NCI-H526 (cell line): ENCODE measurements at places on chromosomes 5 and 9.
A peak's percentile ranks its signal among the peaks of the same experiment; 100 is the strongest.

GRCh38 chr5:169128679-169129078, 172.3 kb downstream of the SLIT3 start:
- no peak for DNase-seq

DNA sequence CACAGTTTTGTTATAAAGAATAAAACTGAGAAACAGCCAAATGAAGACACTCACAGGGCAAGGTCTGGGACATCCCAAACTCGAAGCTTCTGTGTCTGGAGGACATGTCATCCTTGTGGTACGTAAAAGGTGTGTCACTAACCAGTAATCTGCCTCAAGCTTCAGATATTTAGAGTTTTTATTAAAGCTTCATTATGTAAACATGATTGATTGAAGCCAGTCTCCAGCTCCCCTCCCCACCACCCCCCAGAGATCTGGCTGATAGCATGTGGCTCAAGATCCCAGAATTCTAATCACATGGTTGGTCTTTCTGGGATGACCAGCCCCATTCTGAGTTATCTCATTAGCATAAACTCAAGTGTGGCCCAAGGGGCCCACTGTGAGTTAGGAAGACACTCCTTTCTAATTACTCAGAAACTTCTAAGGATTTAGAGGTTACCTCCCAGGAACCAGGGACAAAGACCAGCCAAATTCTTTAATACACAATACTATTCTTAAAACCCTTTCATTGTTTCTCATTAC, 31.4 kb upstream of the ERAP1 start:
- no peak for DNase-seq

DNA sequence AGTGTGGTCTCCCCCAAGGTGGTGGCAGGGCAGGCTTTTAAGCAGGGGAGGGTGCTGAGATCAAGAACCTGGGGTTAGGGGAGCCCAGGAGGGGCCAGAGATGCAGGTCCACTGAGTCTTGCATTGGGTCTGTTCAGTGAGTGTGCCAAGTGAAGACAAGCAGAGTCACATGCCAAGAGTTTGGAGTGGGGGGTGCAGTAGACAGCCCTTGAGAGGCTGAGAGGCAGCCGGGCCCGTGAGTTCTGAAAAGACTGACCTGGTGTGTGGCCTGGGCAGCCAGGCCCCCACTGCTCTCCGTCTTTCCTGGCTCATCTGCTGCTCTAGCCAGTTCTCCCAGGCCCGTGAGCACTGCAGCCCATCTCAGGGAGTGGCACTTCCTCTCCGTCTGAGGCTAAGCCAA, 120.0 kb downstream of the DAB2IP start:
- no peak for DNase-seq

DNA sequence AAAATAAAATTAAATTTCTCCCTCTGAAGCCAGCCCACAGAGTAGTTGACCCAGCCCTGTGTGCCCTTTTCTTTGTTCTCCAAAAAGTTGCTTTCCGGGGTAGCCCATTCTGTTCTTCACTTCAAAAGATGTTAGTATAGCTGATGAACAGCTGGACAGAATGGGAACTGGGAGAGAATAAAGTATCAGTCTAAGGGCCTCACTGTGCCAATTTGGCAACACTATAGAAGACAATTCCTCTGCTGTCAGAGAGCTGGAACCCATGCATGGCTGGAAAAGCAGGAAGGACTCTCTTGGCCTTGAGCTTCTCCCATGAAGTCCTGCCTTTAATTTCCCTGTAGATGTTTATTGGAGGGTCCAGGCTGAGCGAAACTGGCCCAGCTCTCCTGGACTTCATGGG, 11.0 kb upstream of the TNFSF8 start:
- DNase-seq: no peak

GRCh38 chr9:89495824-89496560, 1.9 kb downstream of the SEMA4D start:
- no peak for DNase-seq

DNA sequence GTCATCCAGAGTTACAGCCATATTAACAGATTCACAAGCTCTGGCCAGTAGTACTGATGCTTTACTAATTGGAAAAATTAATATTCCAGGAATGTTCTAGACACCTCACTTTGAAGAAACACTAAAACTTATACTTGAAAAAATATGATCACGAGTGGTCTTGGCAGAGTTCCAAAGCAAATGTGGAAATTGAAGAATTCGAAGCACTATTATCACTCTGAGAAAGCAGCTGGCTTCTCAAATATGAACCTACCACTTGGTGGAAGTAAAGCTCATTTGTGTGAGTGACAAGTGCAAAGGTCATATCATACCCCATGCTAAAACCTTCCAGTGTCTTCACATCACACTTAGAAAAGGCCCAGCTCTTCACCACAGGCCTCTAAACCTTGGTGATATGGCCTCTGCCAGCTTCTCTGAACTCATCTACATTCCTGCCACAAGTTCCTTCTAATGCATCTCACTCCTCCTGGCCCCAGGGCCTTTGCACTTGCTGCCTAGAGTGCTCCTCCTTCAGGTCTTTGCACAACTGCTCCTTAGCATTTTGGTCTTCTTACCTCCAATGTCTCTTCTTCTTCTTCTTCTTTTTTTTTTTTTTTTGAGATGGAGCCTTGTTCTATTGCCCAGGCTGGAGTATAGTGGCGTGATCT, 175.7 kb upstream of the SMIM23 start:
- DNase-seq: no peak

- no peak for DNase-seq
Measured at GRCh38 chr9:82206490-82206889, 217.9 kb downstream of the SPATA31D1 start.

- no peak for DNase-seq
Measured at GRCh38 chr5:116032991-116033390, 719 bp downstream of the ARL14EPL start.

DNA sequence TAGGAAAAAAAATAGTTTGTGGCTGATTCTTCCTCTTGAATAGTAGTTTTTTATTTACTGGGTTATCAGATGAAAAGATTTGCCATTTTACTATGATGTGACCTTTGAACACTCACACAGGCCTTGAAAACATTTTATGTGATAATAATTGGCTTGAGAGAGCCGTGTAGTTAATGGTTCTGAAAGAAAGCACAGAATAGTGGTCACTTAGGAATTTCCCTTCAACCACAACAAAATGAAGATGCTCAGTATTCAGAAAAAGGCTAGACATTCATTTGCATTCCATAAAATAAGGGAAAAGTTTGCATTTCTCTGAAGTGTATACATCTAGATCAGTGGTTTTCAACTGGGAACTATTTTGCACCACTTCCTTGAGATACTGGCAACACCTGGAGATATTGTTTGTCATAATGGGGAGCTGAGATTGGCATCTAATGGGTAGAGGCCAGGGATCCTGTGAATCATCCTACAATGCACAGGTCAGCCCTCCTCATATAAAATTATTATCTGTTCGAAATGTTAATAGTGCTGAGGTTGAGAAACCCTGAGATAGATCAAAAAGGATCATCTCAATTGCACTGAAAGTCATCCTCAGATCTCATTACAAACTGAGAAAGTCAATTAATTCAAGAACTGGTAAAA, 446.4 kb upstream of the CCNG1 start:
- no peak for DNase-seq

GRCh38 chr5:111737716-111738115, 19.3 kb downstream of the NREP start:
- DNase-seq: no peak

- DNase-seq: no peak
Measured at GRCh38 chr5:80816590-80816989, 143.6 kb upstream of the RASGRF2 start.

DNA sequence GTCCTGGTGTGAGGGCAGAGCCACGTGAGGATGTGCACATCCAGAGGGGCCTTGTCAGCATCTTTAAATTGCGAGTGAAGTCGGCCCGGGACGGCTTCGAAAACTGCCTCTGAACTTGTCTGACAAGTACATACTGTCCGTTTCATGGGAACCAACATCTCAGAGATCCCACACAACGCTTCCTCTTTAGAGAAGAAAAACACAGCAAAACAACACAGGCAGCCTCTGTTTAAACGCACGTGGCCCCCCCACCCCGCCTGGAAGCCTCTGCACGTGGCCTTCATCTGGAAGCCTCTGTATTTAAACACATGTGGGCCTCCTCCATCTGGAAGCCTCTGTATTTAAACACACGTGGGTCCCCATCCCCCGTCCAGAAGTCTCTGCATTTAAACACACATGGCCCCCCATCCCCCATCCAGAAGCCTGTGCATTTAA, 29.2 kb downstream of the CEP72 start:
- DNase-seq: no peak

DNA sequence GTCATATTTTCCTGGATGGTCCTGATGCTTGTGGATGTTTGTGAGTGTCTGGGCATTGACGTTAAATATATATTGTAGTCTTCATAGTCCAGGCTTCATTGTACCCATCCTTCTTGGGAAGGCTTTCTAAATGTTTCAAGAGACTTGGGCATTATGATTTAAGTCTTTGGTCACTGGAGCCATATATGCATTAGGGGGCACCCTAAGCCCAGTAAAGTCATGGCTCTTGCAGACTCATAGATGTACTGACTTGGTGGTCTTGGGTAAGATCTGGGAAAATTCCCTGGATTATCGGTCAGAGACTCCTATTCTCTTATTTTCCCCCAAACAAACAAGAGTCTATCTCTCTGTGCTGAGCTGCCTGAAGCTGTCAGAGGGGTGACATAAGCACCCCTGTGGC, 271.1 kb downstream of the TRIM36 start:
- peak; percentile 3 for DNase-seq

GRCh38 chr5:2113348-2114131, 230.8 kb upstream of the IRX4 start:
- no peak for DNase-seq

- no peak for DNase-seq
Measured at GRCh38 chr9:109812331-109812730, 32.3 kb downstream of the PALM2AKAP2 start.

DNA sequence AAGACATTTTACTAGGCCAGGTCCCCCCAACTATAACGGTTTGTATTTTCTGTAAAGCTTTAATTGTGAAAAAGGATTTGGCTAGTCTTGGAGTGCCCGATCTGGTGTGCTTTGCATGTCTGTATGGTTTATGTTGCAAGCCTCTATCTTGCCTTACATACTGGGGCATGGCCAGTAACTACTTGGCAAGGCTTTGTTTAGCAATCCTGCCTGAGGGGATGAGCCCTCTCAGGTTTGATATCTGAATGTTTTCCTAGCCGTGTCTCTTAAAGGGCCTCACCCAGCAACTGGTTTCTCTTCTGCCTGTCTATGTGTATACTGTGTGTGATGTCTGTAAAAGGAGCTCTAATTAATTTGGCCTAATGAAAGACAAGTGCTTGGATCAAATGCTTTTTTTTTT, 61.3 kb upstream of the SPINK5 start:
- no peak for DNase-seq

DNA sequence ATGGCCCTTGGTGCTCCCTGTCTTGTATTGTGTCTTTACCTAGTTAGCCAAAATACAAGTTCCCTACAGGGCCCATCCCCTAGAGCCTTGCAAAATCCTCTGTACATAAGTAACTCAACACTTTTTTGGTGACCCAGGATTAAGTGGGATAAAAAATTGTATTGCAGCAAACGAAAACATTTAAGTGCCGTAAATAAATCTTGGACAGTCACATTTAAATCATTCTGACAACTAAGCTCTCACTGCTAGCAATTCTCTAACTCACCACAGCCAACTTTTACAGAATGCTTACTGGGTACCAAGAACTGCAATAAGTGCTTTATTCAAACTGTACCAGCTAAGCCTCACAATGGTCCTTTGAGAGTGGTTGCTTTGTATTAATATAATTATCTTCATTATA, 56.6 kb downstream of the GNAQ start:
- DNase-seq: peak; percentile 2

DNA sequence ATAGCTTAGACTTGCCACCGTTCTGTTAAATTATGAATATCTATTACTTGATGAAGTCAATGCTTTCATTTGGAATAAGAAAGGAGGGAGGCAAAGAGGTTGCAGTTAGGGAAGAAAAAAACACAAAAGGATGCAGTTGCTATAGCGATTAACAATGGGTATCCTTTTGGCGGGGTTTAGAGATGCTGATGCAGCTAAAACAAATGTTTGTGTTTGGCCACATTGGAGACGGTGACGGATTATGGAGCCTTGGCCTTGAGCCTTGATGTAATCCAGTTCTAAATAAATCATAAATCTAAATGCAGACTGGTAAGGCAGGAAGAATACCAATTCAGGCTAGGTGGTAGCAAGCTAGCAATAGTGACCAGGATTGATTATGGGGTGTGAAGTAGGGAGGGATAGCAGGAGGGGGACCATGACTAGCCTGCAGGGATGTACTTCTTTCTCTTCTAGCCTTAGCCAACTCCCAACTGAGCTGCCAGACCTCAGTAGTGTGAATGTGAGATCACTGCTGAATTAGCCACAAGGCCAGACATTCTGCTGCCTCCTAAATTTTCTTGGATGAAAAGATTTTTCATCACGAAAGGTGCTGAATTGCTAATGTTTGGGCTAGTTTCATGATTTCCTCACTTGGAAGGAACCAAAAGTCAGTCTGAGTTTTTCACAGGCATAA, 160.3 kb downstream of the TLR4 start:
- DNase-seq: no peak

DNA sequence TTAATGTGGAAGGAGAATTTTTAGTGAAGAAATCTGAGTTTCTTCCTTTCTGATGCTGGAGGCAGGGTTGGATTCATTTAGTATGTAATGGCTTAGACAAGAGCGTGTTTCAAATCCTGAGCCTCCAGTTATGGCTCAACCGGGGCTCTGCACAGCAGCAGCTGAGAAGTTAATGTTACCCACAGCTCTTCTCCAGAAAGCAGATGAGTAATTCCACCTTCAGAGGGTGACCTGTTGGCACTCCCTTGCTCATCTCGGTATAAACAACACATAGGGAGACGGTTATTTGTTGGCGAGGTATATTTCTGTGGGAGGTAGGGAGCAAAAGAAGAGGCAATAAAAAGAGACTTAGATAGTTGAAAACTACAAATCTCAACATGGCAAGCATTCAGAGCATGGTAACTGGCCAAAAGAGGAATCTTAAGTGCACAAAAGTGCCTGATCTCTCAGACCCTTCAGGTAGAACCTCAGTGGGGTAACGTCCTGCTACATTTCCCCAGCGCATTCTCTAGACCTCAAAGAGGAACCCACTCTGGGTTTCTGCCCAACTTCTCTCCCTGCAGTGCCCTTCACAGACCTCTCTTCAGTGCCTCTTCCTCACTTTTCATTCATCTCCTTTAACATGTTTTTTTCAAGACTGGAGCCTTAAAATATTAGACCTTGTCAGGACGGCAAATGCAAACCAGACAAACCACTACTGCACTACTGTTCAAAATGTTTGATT, 417.5 kb upstream of the ADAMTSL1 start:
- no peak for DNase-seq

- DNase-seq: no peak
Measured at GRCh38 chr9:91840469-91840868, 109.6 kb downstream of the ROR2 start.

- DNase-seq: no peak
Measured at GRCh38 chr5:88172847-88173758, 95.5 kb downstream of the TMEM161B start.

- no peak for DNase-seq
Measured at GRCh38 chr9:91832322-91832721, 117.7 kb downstream of the ROR2 start.

- no peak for DNase-seq
Measured at GRCh38 chr5:124628721-124629596, 117.5 kb downstream of the ZNF608 start.

GRCh38 chr9:87667164-87667738, 58.7 kb upstream of the CTSL start:
- DNase-seq: peak; percentile 15

GRCh38 chr9:134987376-134987775, 69.7 kb upstream of the FCN1 start:
- DNase-seq: no peak

- no peak for DNase-seq
Measured at GRCh38 chr9:121474231-121474947, 25.3 kb downstream of the GGTA1 start.

GRCh38 chr5:53023969-53024368, 34.8 kb downstream of the ITGA2 start:
- DNase-seq: no peak
